ENCODE measurements at places on chromosomes 6 and 20.

GRCh38 chr20:58839991-58840747 is 10.5 kb downstream of the GNAS-AS1 start:
- DNase-seq: no peak

GRCh38 chr6:97654674-97655073 is 371.7 kb upstream of the MMS22L start:
- DNase-seq: no peak

- no peak for DNase-seq
Measured at GRCh38 chr20:60034231-60035110, 76.2 kb downstream of the CDH26 start.

- no peak for DNase-seq
Measured at GRCh38 chr6:56539527-56540105, 103.1 kb downstream of the DST start.

DNA sequence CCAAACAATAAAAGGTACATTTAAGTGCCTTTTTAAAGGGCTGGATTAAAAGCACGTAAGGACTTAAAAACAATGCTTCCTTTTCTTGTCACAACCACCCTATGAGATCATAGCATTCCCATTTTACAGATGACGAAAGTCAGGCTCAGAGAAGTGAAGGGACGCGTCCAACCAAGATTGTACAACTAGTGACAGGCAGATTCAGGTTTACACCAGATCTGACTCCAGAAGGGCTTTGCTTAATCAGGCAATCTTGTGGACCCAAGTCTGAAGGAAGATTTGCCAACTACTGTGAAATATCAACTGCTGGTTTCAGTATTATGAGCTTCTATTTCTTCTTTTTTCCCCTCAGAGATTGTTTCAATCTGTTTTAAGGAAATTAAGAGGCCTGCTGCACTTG is 877 bp downstream of the ENPP4 start:
- no peak for DNase-seq

DNA sequence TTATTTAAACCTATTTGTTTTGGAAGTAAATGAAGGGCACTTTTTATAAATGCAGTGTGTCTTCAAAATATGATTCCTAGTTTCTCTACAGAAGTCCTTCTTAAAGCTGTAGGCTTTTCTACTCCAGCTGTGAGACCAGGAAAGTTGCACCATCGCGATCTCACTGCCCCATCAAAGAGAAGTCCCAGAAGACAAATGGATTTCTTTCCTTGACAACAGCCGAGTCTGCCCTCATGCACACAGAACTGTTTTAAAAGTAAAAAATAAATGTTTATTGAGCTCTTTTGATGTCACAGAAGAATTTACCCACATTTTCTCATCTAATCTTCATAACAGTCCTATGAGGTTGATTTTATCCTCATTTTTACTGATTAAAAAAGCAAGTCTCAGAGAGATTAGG is 324.4 kb upstream of the NT5E start:
- no peak for DNase-seq

- DNase-seq: no peak
Measured at GRCh38 chr6:122657601-122658000, 47.4 kb downstream of the PKIB start.

DNA sequence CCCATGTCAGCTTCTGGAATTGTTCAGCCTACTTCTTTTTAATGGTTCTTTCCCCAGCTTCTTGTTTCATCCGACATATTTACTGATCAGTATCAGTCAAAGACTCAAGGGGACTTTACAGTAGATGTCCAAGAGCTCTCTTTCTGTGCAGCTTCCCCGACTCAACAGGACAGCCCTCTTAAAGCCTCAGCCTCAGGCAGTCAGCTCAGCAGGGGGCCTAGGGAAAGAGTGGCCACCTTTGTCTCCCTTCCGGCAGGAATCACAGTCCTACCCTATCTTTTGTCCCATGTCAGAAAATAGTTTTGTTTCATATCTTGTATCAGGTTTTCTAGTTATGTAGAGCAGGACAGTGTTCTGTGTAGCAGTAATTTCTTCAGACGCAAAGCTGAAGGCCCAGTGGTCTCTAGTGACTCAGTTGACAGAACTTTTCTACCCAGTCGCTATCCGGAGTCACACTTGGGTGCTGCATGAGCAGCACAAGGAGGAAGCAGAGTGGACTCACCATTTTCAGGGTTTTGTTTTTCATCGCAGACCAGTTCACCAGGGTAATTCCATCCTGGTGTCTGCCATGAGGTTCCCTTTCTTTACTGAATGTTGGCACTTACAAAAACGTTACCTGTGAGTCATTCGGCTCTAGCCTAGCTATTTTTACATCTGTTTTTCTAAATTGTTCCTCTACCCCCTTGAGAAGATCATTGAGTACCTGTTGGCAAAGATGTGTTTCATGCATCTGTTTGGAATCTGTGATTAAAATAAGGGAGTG is 47.7 kb downstream of the SPATA2 start:
- no peak for DNase-seq

- DNase-seq: no peak
Measured at GRCh38 chr6:108989700-108990099, 104.9 kb downstream of the SESN1 start.

GRCh38 chr20:50708845-50709635 is 17.7 kb upstream of the RIPOR3 start:
- DNase-seq: no peak

DNA sequence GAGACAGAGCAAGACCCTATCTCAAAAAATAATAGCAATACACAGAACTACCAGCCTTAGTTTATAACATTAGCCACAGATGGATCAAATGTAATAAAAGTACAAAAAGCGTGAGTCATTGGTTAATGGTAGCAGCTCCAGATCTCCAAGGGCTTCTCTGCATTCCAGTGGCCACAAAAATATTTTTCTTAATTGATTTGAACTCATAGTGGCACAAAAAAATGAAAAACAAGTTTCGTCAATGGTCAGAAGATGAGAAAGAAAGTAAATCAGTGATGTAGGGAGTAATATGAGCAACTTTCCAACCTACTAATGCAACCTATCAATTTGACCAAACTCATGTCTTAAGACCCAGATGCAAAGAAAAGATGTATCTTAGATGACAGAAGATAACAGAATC is 79.6 kb downstream of the CEP57L1 start:
- DNase-seq: no peak

GRCh38 chr6:1872649-1873131 is 263.0 kb downstream of the FOXC1 start:
- no peak for DNase-seq

GRCh38 chr6:3317741-3318211 is 59.0 kb downstream of the PSMG4 start:
- DNase-seq: no peak

DNA sequence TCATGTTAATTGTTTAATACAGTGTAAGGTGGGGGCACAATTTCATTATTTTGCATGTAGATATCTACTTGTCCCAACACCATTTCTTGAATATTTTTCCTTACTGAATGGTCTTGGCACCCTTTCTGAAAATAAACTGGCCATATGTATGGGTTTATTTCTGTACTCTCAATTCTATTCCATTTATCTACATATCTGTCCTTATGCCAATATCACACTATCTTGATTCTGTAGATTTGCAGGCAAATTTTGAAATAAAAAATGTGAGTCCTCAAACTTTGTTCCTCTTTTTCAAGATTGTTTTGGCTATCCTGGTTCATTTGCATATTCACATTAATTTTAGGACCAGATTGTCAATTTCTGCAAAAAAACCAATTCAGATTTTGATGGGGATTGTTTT is 34.8 kb downstream of the SCGN start:
- DNase-seq: no peak

GRCh38 chr6:44119704-44120262 is 7.5 kb downstream of the MRPL14 start:
- no peak for DNase-seq

DNA sequence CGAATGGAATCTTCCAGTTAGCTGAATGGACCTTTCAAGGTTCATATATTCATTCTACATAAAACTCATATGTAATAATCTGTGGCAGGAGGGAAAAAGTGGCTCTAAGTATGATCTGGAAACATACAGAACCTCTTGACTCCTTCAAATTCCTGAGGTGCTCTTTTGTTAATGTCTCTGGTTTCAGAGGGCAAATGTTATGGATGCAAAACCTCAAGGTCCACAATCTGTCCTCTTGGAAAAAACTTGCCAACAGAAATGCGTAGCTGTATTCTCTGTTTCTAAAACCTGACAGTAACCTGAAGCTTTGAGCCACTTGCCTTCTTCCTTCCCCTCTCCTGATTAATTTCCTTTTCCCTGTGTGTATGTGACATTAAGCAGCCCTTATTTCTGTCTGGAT is 80.9 kb upstream of the SUPT3H start:
- no peak for DNase-seq

GRCh38 chr6:14550410-14550809 is 432.8 kb downstream of the CD83 start:
- DNase-seq: no peak

- DNase-seq: no peak
Measured at GRCh38 chr6:108594640-108595039, 33.9 kb downstream of the FOXO3 start.

GRCh38 chr6:16982807-16983206 is 119.0 kb upstream of the STMND1 start:
- no peak for DNase-seq

DNA sequence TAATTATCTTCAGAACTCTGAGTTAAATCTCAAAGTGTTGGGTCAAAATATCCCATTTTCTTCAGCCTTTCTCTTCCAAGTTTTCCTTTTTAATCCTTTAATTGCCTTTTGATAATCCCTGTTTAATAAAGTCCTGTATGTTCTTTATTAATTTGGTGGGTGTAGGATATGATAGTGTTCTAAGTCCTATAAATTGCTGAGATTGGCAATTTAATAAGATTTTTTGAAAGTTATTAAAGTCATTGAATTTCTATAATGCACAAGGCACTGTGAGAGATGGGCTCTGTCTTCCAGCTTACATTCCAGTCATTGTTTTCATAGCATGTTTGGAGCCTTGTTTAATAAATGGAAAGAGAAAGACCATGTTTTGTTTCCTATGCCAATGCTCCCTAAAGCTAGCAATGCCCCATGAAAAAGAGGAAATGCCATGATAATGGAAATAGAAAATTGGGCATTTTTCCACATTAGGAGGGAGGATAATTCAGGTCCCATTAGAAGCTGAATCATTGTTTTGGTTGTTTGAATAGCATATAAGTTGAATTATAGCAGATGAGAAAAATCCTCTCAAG is 404.8 kb downstream of the CD109 start:
- DNase-seq: no peak

GRCh38 chr6:17957498-17957897 is 29.9 kb downstream of the KIF13A start:
- DNase-seq: no peak

DNA sequence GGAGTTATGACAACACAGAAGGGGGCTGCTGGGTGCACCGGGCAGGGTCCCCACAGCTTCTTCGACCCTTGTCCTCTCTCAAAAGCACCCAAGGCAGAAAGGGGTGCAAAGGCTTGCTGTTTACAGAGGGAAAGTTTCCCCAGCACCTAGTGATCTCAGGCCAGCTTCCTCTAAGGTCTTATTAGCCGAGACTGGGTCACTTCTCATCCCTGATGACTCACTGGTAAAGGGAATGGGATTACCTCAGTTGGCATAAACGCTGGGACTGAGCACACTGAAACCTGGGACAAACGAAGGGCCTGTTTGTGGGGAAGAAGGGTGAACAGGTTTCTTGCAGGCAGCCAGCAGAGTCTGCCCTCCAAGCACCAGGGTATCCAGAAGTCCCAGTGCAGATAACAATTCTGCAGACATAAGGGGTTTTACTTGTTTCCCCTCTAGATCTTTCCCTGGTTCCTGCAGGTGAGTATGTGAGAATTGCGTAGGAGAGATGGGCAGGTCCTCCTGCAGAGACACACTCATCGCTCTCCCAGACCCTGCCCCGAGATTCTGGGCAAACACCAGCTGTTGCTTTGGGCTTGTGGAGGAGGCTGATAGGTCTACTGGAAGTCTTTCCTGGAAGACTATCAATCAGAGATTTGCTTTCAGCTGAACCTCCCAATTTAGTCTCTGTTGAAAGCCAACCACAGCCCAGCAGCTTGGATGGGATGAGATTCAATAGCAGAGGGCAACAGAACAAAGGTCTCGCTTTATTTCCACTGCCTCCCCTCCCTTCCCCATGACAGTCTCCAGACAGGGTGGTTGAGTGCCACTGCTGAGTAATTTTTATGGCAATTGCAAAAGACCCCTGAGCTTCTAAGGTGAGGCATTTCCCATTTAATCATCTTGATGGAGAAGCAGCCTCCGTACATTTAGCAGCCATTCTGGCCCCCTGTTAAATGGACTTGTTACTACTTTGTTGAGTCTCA is 25.7 kb downstream of the KCNG1 start:
- DNase-seq: no peak

- no peak for DNase-seq
Measured at GRCh38 chr6:134609716-134610261, 291.9 kb upstream of the SGK1 start.

DNA sequence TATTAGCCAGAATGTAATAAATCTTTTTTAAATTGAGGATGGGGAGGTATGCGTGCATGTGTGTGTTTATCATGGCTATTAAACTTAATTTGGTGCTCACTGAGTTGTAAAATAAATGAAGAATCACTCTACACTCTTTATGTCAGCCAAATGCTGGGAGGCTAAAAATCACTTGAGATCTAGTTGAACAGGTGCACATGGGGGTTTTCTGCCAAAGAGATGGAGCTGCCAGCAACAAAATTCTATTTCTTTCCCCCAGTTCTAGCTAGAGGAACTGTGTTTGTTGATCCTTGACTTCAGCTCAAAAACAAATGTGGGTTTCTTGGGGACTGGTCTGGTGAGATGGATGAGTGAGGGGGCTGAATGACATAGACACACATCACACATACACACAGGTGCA is 183.3 kb upstream of the BTBD3 start:
- no peak for DNase-seq

GRCh38 chr20:47019121-47019824 is 124.6 kb downstream of the EYA2 start:
- peak; percentile 40 for DNase-seq

GRCh38 chr6:37477656-37478435 is 21.8 kb downstream of the CCDC167 start:
- DNase-seq: no peak

- no peak for DNase-seq
Measured at GRCh38 chr6:159720708-159721107, 6.6 kb upstream of the WTAP start.

- no peak for DNase-seq
Measured at GRCh38 chr6:36120539-36120938, 9.8 kb upstream of the MAPK13 start.

DNA sequence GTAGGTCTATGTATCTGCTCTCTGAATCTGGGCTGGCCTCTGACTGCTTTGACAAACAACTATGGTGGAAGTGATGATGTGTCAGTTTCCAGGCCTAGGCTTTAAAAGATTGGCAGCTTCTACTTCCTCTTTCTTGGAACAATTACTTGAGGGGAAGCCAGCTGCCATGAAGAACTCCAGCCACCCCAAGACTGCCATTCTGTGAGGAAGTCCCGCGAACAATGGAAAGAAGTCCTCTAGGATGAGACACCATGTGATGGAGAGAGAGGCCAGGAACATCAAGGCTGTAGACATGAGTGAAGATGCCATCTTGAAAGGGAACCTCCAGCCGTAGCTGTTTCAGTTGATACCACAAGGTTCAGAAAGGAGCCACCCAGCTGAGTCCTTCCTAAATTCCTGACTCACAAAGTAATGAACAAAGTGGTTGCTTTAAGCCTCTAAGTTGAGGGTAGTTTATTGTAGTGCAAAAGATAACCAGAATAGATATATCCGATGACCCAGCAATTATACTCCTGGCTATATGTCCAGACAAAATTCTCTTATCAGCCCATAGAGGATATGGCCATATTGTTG is 15.3 kb upstream of the TCF15 start:
- no peak for DNase-seq

Data from tibial nerve (tissue), 4 donors.